ENCODE measurements at places on chromosomes 6 and 20. TPM values are rescaled to one million over a fixed set of nuclear protein-coding genes. Genes with fewer than 3 reads are reported as not detected.

FILIP1 gene
- total RNA-seq = 12.6 TPM

TNF gene
- not detected for total RNA-seq

FRK gene
- total RNA-seq = 0.05 TPM

EDN1 gene
- total RNA-seq = 493 TPM

HLA-DOB gene
- total RNA-seq = 0.46 TPM

KCNG1 gene
- total RNA-seq = 1.1 TPM

ZSCAN26 gene
- 14.1 TPM for total RNA-seq

ARMC12 gene
- 0.90 TPM for total RNA-seq

SLC17A3 gene
- total RNA-seq = not detected

IMPG1 gene
- total RNA-seq = not detected

GSTA3 gene
- not detected for total RNA-seq

SFT2D1 gene
- total RNA-seq = 21.2 TPM

TREML1 gene
- total RNA-seq = not detected

PRDM1 gene
- 4.8 TPM for total RNA-seq

TRIM10 gene
- not detected for total RNA-seq

MRS2 gene
- 21.1 TPM for total RNA-seq

VSX1 gene
- not detected for total RNA-seq

All from endothelial cell of umbilical vein (primary cell).